ENCODE measurements at places on chromosomes 2 and 18.

GRCh38 chr2:105397025-105397722, 1.7 kb downstream of the FHL2 start:
- DNase-seq, result no peak

DNA sequence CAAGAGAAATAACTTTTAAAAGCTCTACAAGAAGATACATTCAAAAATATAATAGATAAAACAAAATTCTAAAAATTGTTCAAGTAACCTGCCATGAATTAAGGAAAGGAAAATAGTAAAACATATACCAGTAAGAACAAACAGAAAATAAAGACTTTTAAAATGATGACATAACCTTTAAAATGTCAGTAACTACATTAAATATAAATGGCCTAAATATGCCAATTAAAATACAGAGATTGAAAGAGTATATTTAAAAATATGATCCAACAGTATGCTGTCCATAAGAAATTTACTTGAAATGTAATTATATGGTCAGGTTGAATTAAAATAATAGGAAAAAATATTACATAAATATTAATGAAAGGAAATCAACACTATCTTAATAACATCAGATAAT, 911.7 kb upstream of the POU3F3 start:
- DNase-seq, result no peak

DNA sequence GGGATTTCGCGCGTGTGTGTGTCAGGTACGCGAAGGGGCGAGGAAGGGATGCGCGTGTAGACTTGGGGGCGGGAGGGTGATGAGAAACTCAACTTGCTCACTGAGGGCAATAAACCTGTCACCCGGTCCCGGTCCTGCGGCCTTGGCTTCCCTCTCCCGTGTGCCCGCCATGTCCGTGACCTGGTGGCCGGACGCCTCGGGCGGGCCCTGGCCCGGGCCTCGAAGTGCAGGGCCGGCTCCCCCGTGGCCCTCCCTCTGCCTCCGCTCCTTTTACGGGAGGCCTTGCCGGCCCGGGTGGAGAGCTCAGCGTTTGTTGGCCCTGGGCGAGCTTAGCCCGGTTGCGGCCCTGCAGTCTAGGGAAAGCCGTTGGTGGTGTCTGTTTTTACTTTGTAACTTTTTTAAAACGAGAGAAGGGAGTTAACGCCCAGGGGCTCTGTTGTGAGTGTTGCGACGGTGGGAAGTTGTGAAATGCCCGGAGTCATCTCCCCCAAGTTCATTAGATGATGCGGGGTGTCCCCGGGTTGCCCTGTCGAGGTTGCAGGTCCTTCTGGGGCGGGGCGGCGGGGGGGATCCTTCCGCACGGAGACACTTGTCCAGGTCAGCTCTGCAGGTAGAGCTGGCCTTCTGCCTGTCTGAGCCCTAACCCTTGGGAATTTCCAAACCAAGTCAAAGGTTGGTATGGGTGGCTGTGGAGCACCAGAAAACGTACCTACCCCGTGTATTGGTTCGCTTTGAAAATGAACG, 883 bp downstream of the SMCHD1 start:
- DNase-seq, result peak; percentile 72

DNA sequence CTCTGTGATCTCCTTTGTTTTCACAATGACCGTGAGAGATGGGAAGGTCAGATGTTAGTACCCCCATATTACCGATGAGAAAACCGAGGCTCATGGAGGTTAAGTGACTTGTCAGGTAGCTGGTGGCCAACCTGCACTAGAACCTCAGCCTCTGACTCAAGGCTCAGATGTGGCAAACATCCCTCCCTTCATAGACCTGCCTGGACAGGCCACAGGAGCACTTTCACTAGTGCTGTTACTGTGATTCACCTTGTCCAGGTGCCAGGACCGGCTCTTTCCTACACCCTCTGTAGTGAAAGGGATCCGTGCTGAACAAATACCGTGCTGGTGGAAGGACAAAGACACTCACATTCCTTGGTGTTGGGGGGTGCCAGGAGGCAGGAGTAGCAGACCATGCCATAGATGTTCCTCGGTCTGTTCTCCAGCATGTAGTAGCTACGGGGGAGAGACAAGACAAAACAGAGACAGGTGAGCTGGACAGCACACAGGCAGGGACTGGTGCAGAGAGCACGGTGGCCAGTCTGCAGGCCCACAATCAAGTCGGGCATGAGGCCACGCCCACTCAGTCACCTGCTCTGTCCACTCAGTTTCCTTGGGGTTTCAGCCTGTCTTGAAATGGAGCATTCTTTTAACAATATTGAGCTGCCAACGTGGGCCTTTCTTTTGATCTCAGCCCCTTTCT, 65.9 kb downstream of the EDAR start:
- no peak for DNase-seq

- no peak for DNase-seq
These were observed 113.0 kb upstream of the COPS8 start for GRCh38 chr2:236972491-236973342.

- DNase-seq, result no peak
These were observed 27.7 kb upstream of the ACTR2 start for GRCh38 chr2:65199891-65200290.

- DNase-seq, result no peak
These were observed 73.8 kb downstream of the HRH4 start for GRCh38 chr18:24534271-24534670.

DNA sequence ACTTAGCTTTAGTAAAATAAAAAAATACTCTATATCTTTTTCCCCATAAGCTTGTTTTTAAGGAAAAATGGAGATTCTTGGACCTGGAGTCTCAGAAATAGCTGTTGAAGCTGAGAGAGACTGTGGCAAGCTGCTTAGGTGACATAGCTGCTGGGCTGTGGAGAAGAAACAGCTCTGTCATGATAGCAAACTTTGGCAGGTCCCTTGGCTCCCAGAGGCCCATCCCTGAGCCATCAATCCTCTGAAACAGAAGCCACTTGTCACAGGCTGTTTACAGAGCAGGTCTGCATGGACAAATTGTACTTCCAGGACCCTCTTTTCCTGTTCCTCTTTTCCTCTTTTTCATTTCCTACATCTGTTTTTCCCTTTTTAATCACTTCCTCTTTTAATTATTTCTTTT, 1370.1 kb upstream of the CRIM1 start:
- DNase-seq, result no peak

DNA sequence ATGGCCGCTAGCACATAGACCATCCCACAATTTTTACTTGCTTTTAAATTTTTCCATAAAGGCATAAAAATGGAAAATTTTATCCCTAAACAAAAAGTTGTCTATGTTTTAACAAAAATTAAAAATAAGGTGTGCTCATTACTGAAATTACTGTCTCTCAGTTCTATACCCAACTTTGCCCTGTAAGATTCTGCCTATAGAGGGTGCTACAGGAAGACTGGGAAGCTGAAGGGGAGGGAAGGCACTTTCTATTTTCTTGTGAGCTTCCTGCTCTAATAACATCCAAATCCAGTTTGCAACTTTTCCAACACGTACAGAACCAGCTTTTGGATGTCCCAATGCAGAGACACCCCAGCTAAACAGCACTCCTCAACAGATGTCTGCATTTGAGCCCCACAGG, 666.9 kb downstream of the PLCL1 start:
- no peak for DNase-seq

DNA sequence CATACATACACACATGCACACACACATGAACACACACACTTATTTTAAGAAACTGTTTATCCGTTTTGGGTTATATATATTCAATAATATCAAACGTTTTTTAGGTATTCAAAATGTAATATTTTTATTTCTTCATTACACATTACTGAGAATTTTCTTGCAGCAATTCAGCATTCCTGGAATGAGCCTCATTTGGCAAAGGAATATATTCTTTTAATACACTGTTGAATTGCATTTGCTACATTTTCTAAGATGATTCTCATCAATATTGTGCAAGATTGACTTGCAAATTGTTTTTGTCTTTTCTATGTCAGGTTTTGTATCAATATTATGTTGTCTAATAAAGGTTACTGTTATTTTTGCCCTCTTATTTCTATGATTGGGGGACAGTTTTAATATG, 276.1 kb upstream of the CYP26B1 start:
- no peak for DNase-seq

DNA sequence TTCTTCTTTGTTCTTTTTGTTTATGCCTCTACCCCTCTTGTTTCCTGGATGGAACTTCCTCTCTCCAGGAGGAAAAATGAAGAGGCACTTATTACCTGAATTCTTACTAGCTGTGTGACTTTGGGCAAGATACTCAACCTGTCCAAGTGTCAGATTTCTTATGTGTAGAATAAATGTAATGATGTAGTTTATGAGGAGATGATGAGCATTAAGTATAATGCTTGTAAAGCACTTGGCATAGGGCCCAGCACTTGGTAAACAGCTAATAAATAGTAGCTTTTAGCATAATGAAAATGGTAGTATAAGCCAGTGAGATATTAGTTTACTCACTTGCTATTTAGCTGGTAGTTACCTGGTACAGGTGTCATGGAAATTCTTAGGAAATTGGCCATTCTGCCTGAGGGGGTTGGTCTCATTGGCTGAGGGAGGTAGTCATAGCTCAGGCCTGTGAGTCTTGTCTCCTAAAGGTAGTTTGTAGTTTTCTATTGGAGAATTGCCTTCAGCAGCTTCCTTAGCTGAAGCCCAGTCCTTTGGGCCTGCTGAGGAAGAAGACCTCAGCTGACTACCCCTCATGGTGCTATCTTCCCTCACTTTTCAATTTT, 133.4 kb upstream of the NABP1 start:
- DNase-seq, result no peak

Data from SK-N-SH (cell line).